ENCODE measurements at places on chromosomes 3 and 15. TPM values are rescaled to one million over a fixed set of nuclear protein-coding genes. Genes with fewer than 3 reads are reported as not detected.

DNA sequence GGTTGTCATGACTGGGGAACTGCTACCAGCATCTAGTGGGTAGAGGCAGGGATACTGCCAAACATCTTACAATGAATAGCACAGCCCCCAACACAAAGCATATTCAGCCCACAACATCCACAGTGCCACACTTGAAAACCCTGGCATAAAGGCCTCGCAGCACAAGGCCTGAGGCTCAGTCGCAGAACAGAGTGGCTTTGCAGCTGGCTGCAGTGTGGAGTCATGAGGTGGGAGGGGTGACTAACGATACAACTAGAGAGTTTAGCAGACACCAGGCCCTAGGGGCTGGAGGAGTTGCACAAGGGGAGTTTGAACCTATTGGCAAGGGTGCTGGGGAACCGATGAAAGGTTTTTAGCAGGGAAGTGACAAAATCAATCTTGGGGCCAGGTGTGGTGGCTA is 32.1 kb downstream of the GRK7 start:
- peak; percentile 25 for DNase-seq

DNA sequence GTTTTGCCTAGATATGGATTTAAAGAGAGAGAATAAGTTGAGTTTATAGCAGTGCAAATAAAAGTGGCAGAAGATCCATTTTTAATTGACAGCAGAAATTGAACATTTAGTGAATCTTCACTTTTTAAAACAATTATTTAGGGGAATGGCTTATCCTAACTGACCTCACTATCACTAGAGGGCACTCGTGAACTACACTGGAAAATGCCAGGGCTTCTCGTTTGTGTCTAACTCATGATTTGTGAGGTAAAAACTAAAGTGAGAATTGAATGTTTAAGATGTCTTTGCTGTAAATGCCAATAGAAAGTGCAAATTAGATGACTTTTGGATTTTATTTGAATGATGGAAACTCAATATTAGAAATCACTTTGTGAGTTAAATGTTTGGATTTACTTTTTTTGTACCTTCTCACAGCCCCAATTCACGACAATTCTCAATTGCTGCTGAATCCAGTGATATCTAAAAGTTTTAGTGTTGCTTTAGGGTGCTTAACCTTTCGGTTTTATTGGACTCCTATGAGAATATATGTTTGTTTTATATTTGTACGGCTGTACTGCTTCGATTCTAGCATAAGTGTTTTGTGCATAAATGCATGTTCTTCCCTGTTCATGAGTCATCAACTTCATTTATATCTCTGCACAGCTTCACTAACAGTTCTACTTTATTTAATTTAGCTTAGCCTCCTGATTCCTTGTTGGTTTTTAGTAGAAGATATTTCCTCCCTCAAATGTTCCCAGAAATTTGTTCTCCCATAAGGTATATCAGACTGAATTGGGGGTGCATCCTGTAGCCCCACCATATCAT is 462.1 kb downstream of the MFSD1 start:
- peak; percentile 73 for DNase-seq

ROPN1 gene
- not detected for polyA plus RNA-seq

DNA sequence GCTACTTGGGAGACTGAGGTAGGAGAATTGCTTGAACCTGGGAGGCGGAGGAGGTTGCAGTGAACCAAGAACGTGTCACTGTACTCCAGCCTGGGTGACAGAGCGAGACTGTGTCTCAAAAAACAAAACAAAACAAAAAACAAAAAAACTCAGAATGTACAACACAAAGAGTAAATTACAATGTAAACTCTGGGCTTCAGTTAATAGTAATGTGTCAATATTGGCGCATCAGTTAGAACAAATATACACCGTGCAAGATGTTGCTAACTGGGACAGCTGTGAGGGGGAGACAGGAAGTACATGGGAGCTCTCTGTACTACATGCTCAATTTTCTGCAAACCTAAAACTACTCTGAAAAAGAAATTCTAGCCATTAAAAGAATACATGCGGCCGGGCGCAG is 23.5 kb upstream of the TRPM1 start:
- no peak for DNase-seq

GRCh38 chr3:111103807-111104206 is 32.2 kb downstream of the NECTIN3 start:
- no peak for DNase-seq

DNAJA4 gene
- polyA plus RNA-seq: 1.3 TPM

DLL4 gene
- not detected for polyA plus RNA-seq

DNA sequence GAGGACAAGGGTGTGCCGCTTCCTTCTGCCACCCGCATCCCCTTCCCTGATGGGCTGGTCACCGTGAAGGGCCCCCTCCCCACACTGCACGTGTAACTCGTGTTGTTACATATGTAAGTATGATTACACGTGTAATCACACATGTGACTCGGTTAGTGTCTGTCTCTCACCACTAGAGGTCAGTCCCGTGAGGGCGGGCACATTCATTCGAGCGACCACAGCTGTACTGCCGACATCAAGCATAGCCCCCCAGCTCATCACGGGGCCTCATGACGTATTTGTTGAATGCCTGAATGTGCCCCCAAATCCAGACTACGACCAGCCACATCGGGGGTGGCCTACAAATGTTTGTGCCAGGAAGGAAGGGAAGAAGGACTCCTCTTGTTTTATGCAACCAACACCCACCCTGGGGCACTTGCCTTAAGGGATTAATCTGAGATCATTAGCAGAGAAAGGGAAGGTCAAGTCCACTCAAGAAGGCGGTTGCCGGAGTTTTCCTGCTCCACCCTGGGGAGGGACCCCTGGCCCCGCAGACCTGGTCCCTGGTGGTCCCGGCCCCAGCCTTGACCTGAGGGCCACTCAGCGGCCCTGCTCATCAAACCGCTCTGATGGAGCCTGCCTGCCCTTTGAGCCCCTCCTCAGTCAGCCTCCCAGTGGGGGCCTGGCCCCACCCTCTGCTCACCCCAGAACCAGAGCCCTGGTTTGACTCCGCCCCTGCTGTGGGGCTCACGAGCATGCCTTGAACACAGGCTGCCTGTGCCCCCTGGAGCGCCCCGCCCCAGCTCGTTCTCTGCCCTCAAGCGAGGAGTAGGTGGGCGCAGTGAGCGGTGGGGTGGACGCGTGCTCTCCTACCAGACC is 52.8 kb downstream of the RGMA start:
- peak; percentile 35 for DNase-seq

DNA sequence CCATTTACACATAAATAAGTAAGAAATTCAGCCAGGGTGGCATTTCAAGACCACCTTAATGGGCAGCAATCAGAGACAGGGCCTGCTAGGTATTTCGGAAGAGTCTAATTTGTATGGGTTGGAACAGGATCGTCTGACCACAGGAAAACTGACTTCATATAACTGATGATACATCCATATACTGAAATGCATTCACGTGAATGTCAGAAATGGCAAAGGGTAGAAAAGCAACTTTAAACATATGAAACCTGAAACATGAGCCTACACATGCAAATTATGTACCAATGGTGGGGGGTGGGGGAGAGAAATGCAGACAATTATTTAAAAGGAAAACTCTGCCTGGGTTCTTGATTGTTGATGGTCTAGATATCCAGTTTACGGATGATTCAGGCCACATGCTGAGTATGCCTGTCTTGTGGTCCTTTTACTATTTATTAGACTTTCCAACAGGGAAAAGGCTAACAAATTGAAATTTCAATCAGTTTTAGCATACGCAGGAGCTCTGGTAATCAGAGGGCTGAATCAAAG is 582.2 kb downstream of the FOXP1 start:
- DNase-seq: no peak

DNA sequence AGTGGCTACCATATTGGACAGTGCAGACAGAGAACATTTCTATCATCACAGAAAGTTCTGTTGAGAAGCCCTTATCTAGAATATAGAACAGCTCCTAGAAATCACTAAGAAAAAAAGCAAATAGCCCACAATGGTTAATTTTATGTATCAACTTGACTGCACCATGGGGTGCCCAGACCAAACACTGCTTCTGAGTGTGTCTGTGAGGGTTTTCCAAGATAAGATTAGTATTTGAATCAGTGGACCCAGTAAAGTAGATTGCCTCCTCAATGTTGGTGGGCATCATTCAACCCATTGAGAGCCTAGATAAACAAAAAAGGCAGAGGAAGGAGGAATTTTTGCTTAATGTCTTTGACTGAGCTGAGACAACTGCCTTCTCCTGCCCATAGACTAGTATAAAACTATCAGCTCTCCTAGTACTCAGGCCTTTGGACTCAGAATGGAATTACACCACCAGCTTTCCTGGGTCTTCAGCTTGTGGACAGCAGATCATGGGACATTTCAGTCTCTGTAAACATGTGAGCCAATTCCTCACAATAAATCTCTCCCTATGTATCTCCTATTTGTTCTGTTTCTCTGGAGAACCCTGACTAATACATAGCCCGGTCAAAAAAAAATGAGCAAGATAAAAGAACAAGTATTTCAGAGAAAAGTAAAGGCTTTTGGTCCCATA is 55.9 kb upstream of the OXTR start:
- no peak for DNase-seq

GRCh38 chr15:27867861-27868260 is 231.3 kb downstream of the OCA2 start:
- DNase-seq: no peak

DNA sequence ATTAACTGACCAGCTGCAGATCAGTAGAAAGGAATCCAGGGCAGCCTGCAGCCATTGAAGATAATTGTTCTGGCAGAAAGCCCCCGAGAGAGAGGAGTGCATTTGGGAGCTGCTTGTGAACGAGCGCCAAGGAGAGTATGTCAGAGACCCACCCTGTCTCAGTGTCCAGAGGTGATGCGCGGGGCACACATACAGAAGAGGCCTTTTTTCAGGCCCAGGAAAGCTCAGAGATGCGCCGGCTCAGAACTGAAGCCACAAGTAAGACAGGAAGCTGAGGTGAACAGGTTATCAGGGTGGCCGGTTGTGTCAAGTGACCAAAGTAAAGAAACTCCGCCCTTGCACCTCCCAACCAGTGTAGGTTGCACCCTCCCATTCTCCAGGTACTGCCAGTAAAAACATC is 59.8 kb upstream of the HEG1 start:
- peak; percentile 83 for DNase-seq

DNA sequence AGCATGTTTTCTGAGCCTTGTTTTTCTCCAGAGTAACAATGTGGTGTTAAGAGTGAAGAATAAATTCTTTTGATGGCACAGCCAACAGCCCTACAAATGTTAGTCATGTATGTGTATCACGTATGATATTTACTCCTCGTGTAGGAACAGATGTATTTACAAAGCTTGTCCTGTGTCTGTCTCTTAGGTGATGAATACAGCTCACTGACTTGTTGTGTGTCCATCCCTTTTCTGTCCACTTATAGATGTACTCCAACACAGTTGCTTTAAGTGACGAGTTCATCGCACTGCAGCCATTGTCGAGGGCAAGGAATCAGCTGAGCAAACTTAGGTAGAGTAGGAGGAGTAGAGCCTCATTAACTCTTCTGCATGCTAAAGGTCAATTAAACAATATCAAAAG is 78.1 kb downstream of the DCUN1D1 start:
- no peak for DNase-seq

DNA sequence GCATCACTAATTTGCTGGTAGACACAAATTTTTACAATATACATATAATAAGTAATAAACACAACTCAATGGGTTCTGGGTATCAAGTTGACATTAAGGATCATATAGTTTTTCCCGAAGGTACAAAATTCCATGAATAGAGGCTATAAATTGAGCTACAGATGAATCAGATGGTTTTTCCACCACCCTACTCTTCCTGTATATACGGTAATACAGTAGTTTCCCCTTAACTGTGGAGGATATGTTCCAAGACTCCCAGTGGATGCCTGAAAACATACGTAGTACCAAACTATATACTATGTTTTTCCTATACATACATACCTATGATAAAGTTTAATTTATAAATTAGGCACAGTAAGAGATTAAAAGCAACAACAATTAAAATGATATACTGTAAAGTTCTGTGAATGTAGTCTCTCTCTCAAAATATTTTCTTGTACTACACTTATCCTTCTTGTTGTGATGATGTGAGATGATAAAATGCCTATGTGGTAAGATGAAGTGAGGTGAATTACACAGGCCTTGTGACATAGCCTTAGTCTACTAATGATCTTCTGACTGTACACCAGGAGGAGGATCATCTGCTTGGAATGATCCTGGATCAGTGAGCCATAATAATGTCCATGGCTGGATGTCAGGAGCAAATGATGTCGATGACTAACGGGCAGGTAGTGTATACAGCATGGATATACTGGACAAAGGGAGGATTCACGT is 116.7 kb downstream of the NR1I2 start:
- peak; percentile 79 for DNase-seq

ACOX2 gene
- 19.9 TPM for polyA plus RNA-seq

- no peak for DNase-seq
These were observed 147.2 kb upstream of the SLC2A2 start for GRCh38 chr3:171173736-171174135.

- DNase-seq: no peak
These were observed 12.0 kb downstream of the TTBK2 start for GRCh38 chr15:42908538-42908937.

DNA sequence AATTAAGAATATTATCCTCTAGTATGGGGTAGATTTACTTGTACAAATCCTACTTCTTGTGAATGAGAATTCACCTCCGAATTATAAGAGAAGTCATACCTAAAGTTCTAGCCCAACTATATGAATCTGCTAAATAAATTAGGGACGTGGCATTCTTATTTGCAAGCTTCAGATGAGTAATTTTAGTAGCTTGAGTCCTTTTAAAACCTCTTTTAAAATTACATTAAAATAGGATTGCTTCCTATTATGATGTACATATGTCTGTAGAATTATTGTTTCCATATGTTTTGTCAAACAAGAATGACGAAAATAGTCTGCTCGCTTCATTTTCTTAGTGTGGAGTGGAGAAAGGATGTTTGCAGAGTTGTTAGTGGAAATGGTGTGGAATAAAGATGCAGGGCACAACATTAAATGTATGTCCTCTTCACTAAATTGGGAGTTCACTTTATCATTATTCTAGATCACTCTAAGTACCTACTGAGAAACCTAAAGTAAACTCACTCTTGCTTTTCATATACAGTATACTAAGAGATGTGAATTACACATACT is 59.4 kb downstream of the CMSS1 start:
- DNase-seq: peak; percentile 69

PTX3 gene
- polyA plus RNA-seq: 251 TPM

DNA sequence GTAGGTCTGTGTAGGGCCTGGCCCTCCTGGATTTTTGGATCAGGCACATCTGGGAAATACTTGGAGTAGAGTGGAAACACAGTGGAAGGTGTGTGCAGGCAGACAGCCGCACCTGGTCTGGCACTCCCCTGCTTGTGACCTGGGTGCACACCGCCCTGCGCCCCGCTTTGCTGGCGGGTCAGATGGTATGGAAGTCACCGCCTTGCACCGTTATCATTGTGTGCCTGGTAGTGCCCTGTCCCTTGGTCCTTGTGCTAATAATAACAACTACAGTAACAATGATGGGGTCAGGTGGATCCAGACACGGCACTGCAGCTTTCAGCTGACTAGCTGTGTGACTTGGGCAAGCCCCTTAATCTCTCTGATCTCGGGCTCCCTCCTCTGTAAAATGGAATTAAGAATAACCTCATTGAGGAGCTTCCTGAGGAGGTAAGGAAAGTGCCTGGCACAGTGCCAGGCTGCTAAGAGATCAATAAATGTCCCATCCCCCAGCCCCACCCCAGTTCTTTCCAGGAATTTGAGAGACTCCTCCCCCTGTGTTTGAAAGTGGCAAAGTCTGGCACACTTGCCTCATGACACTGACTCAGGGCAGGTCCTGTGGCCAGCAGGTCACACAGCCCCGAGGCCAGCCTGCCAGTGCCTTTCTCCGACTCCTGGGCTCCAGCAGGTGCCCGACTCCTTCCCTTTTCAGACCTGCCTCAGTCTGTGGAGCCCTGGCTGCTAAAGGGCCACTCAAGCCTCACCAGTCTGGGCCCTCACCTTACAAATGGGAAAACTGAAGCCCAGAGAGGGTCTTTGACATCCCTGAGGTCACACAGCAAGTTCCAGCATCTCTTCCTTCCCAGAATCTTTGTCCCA is 9.8 kb downstream of the ISG20 start:
- DNase-seq: peak; percentile 36

GRCh38 chr15:101052031-101052620 is 133.0 kb downstream of the LRRK1 start:
- DNase-seq: no peak

Data from GM23248 (cell line).